Fibroblast of skin of left biceps (primary cell): ENCODE measurements at places on chromosomes 16 and 17.

DNA sequence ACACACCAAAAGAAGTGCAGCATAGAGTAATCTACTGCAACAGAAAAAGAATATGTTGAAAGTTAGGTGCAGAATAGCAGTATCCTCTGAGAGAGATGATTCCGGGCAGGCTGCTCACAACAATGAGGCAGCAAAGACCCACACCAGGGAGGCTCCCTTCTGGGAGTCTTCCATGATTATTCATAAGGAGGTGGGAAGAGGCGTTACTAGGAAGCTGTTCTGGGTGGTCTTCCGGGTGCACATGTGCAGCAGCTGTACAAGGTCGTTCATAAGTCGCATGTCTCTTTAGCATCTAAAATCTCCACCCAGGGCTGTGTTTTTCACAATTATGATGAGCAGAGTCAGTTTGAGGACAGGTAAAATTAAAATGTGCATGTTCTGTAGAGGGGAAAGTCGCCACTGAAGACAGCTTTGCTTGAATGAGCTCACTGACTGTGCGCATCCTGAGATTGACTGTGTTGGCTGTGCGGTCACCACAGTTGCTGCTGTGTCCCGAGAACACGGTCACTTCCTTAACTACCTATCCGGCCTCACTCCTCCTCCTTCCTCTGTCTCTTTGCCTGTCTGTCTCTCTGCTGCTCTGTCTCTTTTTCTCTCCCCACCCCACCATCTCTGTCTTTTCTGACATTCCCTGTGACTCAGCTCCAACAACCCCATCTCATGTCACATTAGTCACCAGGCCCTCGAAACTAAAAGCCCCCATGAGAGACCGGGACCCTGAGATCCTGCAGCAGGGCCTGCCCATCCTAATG lies 125.5 kb upstream of the HSBP1 start:
- DNase-seq: peak; percentile 43

- DNase-seq: no peak
These were observed 82.2 kb downstream of the MYO1D start for GRCh38 chr17:32794533-32795246.

GRCh38 chr17:63950940-63951907 lies 19.1 kb upstream of the CD79B start:
- DNase-seq: no peak

DNA sequence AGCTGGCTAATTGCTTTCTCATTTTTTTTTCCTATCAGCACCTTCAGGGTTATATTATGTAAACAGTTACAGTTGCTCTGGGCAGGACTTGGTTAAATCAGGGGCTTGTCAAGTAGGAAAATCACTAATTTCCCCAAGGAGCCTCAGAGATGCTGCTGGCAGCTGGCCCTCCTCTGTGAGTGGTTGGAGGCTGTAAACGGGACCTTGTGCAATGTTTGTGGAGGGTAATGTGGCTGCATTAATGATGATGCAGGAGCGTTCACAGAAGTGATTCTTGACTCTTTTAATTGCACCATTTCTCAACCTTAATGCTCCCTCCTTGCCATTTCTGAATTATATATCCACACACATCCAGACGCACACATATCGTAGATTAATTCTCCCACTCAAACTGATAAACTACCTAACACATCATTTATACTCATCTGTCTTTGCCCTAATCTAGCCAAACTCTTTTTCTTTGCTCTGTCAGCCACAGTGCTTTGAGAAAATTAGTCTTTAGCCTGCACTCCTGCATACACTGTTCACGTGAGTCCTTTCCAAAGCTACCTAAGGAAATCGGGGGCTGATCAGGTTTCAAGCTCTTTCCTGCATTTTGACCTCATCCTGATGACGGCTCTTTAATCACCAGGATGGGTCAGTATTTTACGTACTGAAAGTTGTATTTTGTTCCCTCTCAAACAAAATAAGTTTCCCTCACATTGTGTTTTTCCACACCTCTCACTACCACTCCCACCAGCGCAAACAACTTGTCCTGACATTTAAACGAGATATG lies 154.4 kb upstream of the PIRT start:
- no peak for DNase-seq

DNA sequence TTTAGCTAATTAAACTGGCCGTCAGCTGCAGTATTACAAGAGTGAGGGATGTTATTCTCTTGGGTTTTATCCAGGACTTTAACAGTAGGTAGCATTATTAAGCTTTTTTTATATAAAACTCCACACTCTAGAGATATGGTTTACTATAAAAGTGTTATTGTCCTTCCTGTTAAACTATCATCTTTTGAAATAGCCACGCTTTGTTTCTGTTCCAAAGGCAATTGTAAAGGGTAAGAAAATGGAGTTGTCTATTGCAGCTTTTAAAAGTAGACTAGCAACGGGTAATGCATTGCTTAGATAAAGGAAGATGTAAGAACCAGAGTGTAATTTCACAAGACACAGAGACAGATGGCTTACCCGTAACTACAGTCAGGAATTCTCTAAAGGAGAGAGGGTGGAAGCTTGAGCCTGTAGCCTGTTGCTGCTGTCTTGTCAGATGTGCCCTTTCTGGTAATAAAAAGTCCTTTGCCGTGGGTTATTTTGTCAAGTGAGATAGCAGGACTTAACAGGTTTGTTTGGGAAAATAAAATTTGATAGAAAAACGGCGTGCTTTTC lies 56.4 kb downstream of the WWOX start:
- no peak for DNase-seq

DNA sequence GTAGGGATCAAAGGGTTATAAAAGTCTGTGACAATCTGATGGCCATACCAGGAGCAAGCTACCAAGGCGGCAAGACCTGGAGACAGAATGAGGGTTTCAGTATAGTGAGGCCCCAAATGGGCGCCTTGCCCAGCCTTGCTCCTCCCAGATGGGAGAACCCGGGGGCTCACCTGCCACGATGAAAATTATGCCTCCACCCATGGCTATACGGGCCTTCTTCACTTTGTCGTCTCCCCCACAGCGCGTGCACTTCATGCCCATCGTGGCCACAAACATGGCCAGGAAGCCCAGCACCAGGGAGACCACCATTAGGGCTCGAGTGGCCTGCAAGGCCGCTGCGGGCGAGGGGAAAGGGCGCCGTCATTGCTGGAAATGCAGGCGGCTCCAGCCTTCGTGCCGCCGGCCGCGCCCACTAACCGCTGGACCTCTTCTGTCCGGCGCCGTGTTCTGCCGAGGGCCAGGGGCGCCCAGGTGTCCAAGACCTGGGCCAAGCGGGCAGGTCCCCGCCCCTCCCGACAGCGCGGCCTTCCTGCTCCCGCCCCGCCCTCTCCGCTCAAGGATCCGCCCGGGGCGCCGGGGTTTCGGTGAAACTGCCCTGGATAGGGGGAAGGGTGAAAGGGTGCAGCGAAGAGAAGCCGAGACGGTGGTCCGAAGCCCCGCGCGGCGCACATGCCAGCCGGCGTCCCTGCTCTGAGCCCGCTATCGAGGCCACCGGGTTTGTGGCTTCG lies 1.5 kb downstream of the CLDN7 start:
- DNase-seq: no peak

DNA sequence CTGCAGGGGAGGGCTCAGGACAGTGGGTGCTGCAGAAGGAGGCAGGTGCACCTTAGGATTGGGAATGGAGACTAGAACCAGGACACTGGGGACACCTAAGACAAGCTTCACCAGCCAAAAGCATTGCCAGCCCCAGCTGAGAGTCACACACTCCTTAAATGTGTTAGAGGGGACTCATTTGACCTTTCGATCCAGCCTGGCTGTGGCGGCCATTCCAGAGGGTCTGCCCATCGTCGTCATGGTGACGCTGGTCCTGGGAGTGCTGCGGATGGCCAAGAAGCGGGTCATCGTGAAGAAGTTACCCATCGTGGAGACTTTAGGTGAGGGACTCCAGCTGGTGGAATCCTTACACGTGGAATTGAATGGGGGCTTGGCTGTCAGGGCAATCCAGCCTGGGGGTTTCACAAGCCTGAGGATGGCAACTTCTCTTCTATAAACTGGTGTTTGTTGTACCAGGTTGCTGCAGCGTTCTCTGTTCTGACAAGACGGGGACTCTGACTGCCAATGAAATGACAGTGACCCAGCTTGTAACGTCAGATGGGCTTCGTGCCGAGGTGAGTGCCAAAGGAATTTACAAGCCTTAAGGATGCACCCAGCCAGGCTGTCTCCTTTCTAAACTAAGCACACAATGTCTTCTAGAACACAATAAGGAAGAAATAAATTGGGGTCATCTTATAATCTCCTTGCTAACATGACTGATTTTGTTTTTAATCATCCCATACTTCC lies 65.3 kb downstream of the MEAK7 start:
- DNase-seq: no peak

GRCh38 chr17:57889892-57890856 lies 40.3 kb upstream of the MRPS23 start:
- no peak for DNase-seq
